Activated CD4-positive, alpha-beta T cell treated with anti-CD3 and anti-CD28 coated beads, Interleukin-2, amount 50 U/mL, for 24 hours (primary cell): ENCODE measurements at places on chromosomes 6 and 20.

DNA sequence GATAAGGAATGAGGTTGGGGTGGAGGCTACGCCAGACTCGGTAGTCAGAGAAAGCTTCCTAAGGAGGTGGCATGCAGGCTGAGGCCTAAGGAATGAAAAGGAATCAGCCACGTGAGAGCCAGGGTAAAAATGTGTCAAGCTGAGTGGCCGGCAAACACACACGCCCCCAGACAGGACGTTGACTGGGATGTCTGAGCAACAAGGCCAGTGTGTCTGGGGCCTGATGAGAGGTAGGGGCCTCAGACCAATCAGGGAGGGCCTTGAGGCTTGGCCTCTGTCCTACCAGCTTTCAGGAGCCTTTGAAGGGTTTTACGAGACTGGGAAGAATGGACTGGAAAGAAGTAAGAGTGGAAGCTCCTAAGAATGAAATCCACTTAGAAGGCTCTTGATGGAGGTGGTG, 61.0 kb upstream of the PHACTR2 start:
- no peak for DNase-seq

- DNase-seq: no peak
These were observed 256.7 kb downstream of the ATXN1 start for GRCh38 chr6:16504609-16505008.

DNA sequence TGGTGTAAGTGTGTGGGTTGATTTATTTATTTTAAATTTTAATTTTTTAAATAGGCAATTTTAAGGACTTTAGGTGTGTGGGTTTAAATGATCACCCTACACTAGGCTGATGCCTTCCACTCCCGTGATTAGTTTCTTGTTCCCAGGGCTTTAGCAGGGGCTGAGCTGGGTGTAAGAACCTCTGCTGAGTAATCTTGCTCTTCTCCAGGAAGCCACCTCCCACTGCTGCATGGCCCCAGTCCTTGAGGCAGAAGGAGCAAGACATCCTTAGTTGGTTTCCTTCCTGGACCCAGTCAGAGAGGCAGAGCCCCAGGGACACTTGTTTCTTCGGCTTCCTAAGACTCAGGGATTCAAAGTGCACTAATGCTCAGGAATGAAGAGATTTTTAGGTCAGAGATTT, 19.8 kb upstream of the CDC5L start:
- DNase-seq: no peak

DNA sequence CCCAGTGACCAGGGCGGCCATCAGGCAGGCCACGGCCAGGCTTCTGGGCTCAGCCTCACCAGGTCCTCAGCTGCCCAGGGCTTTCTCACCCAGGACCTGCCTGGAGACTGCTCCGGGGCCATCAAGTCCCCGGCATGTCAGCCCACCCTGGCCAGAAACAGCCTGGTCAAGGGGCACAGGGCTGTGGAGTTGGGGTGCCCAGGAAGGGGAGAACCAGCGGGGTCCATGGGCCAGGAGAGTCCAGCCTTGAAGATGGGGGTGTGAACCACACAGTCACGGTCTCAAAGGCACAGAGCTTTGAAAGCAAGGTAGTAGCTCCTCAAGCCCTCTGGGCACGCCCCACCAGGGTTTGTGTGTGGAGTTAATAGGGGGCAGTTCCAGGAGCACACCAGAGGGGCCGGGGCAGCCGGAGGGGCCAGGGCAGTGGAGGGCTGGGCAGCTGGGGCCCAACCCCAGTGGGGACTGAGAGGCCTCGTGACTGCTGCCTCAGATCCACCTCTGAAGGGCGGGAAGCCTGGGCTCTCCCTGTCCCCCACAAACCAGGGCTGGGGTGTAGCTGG, 48.0 kb upstream of the BHLHE23 start:
- DNase-seq: no peak

DNA sequence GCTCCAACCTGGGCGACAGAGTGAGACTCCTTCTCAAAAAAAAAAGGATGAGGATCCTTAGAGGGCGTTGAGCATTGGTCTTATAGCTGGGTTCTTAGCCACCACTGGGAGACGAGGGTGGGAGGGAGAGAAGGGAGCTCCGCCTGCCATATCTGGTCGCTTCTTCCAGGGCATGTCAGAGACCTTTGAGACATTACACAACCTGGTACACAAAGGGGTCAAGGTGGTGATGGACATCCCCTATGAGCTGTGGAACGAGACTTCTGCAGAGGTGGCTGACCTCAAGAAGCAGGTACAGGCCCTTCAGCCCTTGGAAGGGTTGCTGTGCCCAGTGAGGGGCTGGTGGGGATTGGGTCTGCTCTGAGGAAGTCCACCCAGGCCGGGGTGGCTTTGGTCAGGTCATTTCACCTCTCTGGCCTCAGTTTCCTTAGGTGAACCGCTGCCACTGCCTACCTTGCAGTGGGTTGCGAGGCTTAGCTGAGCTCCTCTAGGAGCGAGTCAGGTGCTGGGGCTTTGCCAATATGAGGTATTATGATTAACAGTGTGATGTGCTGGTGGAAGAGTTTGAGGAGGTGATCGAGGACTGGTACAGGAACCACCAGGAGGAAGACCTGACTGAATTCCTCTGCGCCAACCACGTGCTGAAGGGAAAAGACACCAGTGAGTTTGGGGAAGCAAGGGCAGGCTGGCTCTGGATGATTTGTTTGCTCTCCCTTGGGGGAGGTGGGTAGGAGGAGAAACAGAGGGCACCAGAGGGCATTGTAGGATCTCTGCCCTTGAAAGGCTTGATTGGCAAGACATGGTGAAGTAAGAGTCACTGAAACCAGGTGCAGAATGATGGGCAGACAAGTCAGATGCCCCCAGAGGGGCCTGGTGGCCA, 8.5 kb downstream of the CNPY3 start:
- no peak for DNase-seq

DNA sequence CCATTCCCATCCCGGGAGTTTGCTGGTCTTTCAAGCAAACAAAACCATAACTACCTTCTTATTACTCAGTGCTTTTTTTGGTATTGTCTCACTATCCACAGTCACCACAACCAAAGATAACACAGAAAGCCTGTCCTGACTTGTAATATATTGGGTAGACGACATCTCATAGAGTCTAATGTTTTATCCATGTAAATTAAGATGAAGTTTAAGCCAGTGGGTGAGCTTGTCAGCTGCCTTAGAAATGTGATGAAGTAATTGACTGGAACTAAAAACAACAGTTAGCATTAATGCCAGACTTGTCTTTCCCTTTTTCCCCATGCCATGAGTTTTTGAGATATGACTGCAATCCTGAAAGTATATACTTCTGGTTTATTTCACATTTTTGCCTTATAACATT, 282.7 kb upstream of the PRDM1 start:
- no peak for DNase-seq

DNA sequence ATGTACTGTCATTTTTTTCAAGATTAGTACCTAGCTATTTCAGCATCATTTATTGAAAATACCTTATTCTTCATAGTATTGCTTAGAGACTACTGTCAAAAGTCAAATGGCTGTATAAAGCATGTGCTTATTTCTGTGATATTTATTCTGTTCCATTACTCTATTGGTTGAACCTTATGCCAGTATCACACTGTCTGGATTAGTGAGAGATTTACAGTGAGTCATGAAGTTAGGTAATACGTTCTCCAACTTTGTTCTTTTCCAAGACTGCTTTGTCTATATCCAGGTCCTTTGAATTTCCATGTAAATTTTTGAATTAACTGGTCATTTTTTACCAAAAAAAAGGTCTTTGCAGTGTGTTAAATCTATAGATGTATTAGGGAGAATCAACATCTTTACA, 18.6 kb upstream of the RNF217 start:
- DNase-seq: no peak

- DNase-seq: no peak
These were observed 63.8 kb downstream of the ADTRP start for GRCh38 chr6:11714798-11715285.

DNA sequence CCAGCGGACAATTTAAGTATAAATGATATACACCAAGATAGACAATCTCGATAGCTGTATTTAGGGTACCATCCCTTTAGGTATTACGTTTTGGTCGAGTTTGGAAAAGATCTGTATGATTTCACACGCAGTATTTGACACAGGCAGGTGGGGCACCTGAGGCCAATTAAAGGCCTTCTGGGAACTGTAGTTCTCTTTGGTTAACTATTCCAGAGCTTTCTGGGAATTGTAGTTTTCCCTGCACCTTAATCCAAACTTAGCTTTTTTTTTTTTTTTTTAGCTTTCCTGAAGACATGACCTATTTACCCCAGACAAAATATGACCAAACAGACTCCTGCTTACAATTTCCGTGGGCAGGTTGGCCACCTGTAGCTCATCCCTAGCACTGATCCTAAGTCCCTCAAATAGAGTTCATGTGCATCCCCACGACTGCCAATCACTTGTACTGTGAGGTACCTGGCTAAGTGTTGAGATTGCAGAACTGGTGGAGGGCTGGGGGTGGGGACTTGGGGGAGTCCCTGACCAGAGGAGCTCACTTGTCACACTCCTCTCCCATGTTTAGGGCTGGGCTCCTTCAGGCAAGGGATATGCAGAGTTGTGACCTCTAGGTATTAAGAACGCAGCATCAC, 999 bp upstream of the EHMT2 start:
- no peak for DNase-seq

GRCh38 chr6:116408491-116408890, 37.7 kb downstream of the DSE start:
- no peak for DNase-seq
